NCI-H524 (cell line): ENCODE measurements at places on chromosomes 2 and 18.

GRCh38 chr2:153478289-153479261 lies at the start of gene RPRM:
RPRM (minus strand) TSS chr2:153478762; CDS start chr2:153478565, 197 bp downstream.
- DNase-seq = peak; percentile 74

GRCh38 chr18:10398571-10398970 lies 55.9 kb upstream of the APCDD1 start:
- peak; percentile 75 for DNase-seq

- DNase-seq = no peak
Measured at GRCh38 chr18:79540904-79541282, 138.7 kb upstream of the CTDP1 start.

GRCh38 chr2:240368781-240369331 lies 66.6 kb upstream of the GPC1 start:
- DNase-seq = no peak

DNA sequence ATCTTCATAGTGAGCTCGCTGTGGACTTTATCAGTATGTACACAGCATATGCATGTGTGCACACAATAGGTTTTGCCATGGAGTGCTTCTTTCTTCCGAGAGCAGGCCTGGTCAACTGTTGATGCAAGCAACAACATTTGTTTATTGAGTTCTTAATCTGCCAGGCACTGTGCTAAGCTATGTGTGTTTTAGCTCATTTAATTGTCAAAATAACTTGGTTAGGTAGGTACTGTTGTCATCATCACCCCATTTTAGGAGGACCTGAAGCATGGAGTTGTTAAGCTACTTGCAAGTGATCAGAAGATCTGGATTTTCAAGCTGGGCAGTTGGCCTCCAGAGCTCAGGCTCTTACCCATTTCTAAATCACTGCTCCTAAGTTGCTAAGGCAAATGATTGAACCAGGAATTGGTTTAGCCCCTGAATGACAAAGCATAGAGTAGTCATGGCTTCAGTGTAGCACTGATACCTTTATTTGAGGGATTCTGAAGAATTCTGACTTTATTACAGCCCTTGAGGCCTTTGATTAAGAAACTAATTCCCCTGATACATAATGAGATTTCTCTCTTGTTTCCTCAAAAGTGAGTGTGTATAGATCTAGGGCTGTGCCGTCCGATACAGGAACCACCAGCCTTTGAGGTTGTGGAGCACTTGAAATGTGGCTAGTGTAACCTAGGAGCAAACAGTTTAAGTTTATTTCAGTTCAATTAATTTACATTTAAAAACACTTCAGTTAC lies 132.9 kb downstream of the FMNL2 start:
- DNase-seq = no peak

GRCh38 chr2:174362949-174363348 lies 28.2 kb downstream of the SP9 start:
- no peak for DNase-seq

DNA sequence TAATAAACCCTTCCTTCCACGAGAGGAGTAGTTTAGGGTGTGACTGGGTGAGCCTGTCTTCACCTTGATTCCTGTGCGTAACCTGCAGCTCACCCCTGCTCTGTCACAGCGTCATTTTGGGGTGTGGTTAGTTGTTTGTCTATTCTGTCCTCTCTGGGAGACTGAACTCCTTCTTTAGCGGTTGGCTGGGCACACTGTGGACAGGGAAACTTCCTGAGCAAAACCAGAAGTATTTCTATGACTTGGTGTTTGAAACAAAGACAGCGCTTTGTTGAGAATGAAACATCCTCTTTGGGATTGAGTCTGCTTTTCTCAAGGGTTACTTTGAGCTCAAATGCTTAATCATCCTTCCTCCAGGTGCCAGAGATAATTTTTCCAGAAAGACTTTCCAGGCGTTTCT lies 270.7 kb downstream of the HRH4 start:
- no peak for DNase-seq
